Epithelial cell of proximal tubule (primary cell): ENCODE measurements at places on chromosomes 2 and 18. TPM values are rescaled to one million over a fixed set of nuclear protein-coding genes. Genes with fewer than 3 reads are reported as not detected.

- DNase-seq: no peak
These were observed 106.9 kb downstream of the LIPG start for GRCh38 chr18:49668574-49669275.

DNA sequence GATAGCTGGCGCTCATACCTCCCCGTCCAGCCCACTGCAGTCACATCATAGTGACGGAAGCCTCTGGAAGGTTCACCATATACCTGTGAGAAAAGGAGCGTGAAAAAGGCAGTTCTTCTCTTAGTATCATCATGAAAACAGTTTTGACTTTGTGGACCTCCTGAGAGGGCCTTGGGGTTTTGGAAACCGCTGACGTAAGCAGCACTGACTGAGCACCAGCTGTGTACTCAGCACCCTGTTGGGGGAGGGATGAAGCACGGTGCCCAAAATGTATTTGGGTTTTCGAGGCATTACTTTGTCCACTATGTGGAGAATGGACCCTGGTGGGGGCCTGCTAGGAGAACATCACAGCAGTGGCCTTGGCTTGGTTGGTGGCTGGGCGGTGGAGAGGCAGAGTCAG is 5.4 kb downstream of the SCLY start:
- no peak for DNase-seq

DNA sequence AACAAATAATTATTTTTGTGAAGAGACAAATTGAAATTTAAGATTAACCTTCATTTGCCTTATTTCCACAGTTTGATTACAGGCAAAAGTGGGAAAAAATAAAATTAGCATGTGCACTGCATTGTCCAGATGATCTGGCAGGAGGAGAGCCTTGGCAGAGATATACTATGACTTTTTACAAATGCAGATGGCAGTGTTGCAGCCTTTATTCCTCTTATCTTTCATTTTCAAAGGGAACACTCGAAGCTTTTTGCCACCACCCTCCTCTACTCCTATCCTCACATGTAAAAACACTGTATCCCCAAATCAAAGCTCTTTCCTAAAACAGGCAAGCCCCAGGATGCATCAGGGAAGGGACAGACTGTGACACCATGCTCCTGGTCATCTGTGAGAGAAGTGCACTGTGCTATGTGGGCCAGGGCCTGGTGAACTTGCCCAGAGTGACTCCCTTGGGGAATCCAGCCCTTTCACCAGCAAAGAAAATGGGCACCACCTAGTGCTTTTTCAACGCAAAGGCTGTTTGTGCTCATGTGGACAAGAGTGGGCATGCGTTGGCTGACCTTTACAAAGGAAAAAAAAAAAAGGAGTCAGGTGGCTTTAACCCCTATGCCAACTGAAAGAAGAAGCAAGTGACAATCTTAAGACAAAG is 74.7 kb upstream of the ETAA1 start:
- DNase-seq: no peak

GRCh38 chr2:71700658-71701397 is 247.5 kb downstream of the DYSF start:
- no peak for DNase-seq

- DNase-seq: no peak
These were observed 432.9 kb upstream of the MYT1L start for GRCh38 chr2:2764001-2764355.

- no peak for DNase-seq
These were observed 110.2 kb downstream of the OLA1 start for GRCh38 chr2:174138161-174138560.

GRCh38 chr2:29206941-29207340 is 91.7 kb downstream of the CLIP4 start:
- no peak for DNase-seq

GRCh38 chr2:71466301-71467179 is 13.2 kb downstream of the DYSF start:
- no peak for DNase-seq

DNA sequence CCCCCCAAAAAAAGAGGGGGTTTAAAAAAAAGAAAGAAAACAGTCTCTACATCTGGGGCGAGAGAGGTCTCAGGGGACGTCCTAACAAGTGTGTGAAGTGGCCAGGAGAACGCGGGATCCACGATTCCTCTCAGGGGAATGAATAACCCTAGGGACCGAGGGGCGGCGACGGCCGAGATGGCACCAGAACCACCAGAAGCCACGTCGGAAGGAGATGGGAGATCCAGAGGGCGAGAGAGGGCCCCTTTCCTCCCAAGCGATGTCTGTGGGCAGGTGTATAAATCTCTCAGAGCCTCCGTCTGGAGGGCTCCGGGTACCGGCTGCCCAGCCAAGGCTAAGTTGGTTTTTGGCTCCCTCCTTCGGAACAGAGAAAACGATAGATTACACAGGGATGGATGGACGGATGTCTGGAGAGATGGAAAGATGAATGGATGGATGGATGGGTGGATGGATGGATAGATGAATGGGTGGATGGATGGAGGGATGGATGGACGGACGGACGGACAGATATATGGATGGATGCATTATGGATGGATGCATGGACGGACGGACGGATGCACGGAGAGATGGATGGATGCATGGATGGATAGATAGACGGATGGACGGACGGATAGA is 1.7 kb downstream of the EPHA4 start:
- no peak for DNase-seq

DNA sequence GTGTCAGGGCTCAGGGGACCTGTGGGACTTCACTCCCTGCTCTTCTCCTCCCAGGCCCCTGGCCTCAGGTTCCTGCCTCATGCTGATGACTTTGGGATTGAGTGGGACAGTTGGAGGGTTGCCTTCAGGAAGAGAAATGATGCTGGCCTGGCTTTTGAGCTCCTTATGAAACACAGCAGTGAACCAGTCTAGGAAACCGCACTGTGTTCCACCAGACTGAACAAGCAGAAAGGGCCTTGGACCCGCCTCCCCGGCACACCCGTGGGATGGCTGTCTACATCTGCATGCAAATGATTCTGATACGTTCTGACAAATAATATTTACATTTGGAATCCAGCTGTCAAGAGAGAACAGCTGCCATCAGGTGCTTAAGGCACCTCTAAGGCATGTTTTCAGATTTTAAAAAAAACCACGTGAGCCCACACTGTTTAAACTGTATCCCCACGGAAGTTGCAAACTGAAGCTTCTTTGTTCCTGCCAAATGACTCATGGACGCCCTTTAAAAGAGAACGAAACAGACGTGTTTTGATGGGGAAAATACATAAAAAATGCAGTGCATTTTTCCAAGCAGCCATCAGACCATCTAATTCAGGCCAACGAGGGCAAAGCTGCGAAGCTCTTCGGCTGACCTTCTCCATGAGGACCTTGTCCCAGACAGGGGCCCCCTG is 27.6 kb upstream of the ASAP2 start:
- peak; percentile 44 for DNase-seq

DNA sequence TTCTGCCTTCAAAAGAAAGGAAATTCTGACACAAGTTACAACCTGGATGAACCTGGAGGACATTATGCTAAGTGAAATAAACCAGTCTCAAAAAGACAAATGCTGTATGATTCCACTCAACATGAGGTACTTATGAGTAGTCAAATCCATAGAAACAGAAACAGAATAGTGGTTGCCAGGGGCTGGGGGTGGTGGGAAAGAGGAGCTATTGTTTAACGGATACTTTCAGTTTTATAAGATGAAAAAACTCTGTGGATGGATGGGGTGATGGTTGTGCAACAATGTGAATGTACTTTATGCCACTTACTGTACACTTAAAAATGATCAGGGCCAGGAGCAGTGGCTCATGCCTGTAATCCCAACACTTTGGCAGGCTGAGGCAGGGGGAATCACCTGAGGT is 15.4 kb downstream of the SLC35F5 start:
- DNase-seq: no peak

- peak; percentile 13 for DNase-seq
These were observed 67.7 kb upstream of the L3MBTL4 start for GRCh38 chr18:6482198-6482977.

GRCh38 chr2:189830510-189830909 is 46.3 kb downstream of the PMS1 start:
- DNase-seq: no peak

- no peak for DNase-seq
These were observed 11.1 kb downstream of the CAVIN2 start for GRCh38 chr2:191835539-191836350.

DNA sequence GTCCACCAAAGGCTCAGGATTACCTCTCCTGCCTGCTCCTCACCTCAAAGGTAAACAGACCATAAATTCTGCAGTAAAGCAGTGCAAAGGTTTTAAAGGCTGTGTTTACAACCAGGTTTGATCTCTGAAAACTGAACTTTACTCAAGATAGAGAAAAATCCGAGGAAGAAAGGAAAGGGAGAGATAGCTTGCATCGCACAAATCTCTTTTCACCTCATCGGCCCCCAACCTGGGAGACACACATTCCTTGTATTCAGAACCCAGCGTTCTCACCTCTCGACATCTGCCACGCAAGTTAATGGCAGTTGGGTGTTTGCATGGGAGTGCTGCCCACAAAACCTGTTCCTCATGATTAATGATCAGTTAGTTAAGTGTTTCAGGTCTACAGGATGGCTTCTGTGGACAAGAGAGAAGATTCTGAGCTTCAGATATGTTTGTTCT is 72.6 kb downstream of the GATA6 start:
- DNase-seq: no peak

DNA sequence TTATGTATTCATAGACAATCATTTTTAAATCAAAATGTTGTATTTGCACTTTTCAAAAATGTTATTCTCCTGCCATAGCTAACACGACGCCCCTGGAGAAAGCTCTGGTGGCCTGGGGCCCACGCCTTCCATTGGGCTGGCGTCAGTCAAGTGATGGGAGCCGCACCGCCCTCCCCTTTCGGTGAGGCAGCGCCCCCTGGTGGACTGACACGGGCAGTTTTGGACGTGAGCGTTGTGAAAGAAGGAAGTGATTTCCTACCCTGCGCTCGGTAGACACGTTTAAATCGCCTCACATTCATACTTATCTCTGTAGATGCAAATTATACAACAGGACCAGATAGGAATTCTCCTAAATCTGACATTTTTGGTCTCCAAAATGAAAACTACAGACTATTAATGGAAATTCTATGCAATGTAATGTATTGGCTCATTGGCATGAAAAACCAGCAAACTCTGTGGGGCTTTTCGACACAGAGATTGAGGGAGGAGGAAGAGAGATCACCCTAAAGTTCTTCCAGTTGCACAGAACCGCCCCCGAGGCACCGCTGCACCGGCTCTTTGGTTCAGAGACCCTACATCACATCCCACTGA is 326.2 kb upstream of the SOX11 start:
- no peak for DNase-seq

DNA sequence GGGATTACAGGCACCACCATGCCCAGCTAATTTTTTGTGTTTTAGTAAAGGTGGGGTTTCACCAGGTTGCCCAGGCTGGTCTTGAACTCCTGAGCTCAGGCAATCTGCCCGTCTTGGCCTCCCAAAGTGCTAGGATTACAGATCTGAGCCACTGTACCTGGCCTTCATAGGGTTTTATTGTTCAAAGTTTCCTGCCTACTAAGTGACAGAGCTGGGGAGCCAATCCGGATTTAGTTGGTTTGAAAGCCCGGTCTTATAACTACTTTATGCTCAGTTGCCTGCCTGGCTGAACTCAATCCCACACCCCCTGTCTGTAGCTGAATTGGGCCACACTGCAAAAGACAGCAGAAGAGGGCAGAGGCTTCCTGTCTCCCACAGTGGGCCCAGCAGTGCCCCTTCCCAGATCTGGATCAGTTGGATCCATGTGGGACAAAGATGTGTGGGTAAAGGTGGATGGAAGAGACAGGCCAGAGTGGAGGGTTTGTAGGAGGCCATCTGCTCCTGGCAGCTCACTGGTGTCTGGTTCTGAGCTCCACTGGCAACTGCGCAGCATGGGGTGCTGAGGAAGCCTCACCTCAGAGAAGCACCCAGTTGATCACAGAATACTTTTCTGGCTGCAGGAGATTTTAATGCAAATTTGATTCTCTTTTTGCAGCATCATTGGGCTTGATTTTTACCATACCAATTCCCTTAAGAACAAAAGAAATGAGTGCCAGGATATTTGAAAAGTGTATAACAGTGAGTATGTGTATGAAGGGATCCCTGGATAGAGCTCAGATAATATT is 144.9 kb downstream of the DDX1 start:
- no peak for DNase-seq

Gene GALNT3
- 28.7 and 48.7 TPM in 2 replicates for total RNA-seq

Gene UBE2F
- 54.8 and 85.5 TPM in 2 replicates for total RNA-seq

Gene CFAP65
- total RNA-seq: 1.1 TPM in 1 of 2 replicates, not detected in the other

Gene DPYSL5
- under 0.01 and 0.63 TPM in 2 replicates for total RNA-seq

Gene GRP
- total RNA-seq: not detected in 2 replicates
